Stimulated activated CD8-positive, alpha-beta memory T cell treated with anti-CD3 and anti-CD28 coated beads, Interleukin-2, amount 100 ng/mL, for 1 hour (primary cell): ENCODE measurements at places on chromosomes 16 and 17.
A peak's percentile ranks its signal among the peaks of the same experiment; 100 is the strongest.

DNA sequence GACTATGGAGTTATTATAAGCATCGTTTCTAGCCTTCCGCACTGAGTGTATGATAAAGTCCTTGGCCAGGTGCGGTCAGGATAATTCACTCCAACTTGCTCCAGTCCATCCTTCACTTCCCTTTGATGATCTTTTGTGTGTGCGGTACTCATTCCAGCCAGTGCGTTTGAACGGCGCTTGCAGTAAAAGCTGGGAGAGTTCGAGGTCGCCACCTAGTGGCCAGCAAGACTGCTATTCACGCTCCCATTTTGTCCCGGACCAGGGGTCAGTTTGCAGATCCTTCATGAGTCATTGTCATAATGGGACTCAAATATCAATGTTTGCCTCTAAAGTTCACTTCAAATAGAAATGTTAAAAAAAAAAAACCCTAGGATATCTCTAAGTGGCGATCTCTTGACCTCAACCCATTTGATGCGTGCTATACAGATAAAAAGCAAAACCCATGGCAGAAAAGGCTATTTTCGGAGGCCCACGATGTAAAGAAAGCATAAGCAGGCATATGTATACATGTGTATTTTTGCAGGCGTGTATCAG is 417.1 kb downstream of the TMEM114 start:
- DNase-seq = no peak

DNA sequence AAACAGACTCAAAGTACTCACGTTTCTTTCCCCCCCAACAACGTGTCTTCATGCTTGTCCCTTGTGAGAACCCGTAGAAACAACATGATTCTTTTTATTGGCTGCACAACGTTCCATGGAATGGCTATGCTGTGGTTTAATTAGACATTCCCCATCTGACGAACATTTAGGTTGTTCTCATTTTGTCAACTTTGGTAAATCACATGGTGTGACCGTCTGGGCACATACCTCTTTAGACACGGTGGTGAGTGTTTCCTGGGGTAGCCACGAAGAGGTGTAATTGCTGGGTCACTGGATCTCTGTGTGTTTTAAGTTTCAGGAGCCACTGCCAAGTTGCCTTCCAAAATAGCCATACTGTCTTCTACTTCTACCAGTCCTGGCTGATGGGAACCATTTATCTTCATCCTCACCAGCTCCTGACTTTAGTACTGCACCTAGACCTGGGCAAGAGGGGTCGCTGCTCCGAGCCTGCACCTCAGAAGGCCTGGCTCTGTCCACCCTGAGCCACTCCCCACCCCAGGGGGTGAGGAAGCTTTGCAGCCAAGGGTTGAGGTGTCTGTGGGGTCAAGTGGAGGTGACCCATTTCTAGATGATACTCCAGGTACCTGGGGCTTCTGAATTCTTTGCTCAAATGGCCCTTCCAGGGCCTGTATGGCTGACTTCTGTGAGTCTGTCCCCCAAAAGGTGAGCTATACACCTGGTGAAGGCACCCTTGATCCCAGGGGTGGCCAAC is 84.7 kb downstream of the IRX5 start:
- no peak for DNase-seq

DNA sequence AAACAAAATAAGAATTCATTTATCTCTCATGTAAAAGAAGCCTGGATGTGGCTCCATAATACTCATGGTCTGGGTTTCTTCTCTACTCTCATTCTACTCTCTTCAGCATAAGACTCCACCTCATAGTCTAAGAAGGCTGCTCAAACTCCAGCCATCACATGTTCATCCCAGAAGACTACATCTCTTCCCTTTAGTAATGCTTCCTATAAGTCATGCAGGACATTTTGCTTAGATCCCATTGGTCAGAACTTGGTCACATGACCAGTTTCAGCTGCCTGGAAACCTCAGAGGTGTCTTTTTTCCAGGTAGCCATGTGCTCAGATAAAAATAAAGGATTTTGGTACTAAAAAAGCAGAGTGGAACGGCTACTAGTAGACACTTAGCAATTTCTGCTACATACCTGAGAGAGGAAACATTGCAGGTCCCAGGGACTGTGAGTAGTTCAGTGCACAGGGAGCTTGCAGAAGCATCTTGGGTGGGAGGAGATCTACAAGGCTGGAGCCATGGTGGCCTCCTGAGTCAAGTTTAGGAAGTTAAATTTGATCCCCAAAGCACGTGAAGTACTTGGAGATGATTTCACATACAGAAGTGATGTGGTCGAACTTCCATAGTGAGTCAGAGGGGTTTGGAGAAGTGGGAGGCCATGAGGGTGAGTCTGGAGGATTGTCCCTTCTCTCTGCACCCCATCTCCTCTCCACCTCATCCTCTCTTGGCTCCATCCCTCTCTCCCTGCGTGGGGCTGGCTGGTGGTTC is 110.2 kb downstream of the CCDC182 start:
- no peak for DNase-seq

- DNase-seq = no peak
These were observed 7.9 kb downstream of the SOCS1 start for GRCh38 chr16:11248133-11248532.

DNA sequence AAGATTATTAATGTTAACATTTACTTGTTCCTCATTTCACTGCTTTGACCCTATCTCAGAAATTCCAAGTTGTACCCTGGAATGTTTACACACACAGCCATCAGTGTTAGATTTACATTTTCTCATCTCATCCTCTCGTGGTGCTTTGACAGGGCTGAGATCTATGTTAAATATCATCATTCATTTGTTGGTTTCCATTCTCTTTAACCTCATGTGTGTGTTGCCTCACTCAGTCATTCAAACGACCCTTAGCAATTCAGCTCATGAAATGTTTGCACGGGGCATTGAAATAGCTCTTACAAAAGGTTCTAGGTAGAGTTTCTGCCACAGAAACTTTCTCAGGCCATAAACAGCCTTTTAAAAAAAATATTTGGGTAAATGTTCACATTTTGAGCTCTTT is 369.6 kb upstream of the MAF start:
- no peak for DNase-seq

- DNase-seq = no peak
These were observed at the start of gene HS3ST3A1 for GRCh38 chr17:13601776-13602551. Gene HS3ST3A1 (minus strand): TSS chr17:13601929. CDS start chr17:13601129, 800 bp downstream.

GRCh38 chr16:1887711-1888354 is 15.9 kb upstream of the MEIOB start:
- no peak for DNase-seq

- DNase-seq = no peak
These were observed 949 bp upstream of the SPAG7 start for GRCh38 chr17:4968486-4969046.

DNA sequence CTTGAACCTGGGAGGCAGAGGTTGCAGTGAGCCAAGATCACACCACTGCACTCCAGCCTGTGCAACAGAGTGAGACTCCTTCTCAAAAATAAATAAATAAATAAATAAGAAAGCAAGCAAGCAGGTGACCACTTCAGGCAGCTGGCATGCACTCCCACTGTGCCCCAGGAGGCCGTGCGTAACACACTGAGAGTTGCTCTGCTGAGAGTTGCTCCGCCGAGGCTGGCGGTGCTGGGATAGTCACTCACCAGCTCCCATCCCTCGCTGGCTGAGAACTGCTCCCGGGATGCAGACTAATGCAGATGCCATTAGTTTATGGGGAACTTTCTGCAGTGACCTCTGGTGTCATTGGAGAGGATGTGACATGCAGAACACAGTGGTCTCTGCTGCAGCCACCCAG is 105.7 kb upstream of the PLCG2 start:
- DNase-seq = no peak

GRCh38 chr17:59538195-59538909 is 27.1 kb upstream of the DHX40 start:
- DNase-seq = no peak

DNA sequence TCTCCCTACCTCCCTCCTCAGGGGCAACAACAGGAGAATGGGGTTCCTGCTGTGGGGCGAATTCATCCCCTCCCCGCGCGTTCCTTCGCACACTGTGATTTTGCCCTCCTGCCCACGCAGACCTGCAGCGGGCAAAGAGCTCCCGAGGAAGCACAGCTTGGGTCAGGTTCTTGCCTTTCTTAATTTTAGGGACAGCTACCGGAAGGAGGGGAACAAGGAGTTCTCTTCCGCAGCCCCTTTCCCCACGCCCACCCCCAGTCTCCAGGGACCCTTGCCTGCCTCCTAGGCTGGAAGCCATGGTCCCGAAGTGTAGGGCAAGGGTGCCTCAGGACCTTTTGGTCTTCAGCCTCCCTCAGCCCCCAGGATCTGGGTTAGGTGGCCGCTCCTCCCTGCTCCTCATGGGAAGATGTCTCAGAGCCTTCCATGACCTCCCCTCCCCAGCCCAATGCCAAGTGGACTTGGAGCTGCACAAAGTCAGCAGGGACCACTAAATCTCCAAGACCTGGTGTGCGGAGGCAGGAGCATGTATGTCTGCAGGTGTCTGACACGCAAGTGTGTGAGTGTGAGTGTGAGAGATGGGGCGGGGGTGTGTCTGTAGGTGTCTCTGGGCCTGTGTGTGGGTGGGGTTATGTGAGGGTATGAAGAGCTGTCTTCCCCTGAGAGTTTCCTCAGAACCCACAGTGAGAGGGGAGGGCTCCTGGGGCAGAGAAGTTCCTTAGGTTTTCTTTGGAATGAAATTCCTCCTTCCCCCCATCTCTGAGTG is 5.9 kb upstream of the LASP1NB start:
- no peak for DNase-seq

- no peak for DNase-seq
These were observed 36.4 kb downstream of the CDK5R1 start for GRCh38 chr17:32523017-32523680.

DNA sequence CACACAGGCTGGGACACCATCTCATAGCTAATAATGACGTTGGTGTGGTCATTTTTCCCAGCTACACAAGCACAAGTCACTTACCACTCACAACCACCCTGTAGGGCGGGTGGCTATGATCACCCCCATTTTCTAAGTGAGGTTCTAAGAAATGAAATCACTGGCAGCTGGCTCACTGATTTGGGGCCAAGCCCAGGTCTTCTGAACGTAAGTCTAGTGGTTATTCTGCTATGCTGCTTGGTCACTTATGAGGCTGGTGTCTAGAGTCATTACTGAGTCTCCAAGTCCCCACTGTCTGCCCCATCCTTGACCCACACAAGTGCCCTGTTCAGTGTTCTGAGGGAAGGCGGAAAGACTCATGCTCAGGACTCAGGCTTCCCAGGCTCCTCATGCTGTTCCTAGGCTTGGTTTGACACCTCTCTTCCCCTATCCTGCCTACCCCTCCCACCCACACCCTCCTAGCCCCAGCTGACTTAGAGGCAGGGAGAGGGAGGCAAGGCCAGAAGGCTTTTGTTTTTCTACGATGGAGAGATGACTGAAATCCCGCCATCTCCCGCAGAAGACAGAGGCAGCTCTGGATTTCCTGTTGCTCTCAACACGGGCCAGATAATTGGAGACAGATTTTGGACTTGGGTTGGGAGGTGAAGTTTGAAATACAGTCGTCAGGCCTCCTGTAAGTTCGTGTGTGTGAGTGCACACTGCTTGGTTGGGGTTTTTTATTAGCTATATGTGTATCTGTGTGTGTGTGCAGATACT is 32.2 kb downstream of the FZD2 start:
- no peak for DNase-seq

DNA sequence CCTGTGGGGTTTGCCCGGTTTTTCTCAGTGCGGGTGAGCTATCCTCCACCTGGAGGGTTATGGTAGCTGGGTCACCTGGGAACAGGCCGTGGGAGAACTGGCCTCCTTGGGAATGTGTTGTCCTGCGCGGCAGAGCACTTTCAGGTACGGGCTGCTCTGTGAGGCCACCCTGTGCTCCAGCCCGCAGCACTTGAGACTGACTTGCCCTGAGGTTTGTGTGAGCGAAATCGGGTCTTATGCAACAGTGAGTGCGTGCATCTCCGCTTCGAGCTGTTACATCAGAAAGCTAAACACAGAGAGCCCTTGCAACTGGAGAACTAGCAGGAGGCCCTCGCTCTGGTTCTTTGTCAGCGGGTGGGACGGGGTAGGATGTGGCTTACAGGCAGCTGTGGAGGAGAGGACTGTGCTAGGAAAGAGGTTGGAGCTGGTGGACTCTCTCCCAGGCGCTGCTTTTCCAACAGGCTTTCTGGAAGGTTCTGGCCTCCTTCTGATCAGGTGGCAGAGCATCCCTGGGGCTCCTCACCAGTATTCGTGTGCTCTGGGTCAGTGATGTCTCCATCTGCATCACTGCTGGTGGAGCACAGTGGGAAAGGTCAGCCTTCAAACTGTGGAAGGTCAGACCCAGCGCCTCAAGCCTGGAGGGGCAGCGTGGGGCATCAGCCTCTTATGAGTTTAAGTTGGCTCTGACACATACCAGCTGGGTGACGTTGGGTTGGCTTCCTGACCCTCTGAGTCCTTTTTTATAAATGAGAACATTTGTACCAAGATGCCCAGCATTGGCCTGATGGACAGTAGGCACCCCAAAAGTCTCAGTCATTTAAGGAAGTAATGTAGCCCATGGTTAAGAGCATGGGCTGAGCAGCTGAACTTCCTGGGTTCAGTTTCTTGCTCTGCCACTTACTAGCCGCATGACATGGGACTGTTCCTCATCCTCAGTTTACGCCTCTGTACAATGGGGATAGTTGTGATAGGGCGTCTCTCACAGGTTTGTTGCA is 76.3 kb downstream of the KSR1 start:
- no peak for DNase-seq

DNA sequence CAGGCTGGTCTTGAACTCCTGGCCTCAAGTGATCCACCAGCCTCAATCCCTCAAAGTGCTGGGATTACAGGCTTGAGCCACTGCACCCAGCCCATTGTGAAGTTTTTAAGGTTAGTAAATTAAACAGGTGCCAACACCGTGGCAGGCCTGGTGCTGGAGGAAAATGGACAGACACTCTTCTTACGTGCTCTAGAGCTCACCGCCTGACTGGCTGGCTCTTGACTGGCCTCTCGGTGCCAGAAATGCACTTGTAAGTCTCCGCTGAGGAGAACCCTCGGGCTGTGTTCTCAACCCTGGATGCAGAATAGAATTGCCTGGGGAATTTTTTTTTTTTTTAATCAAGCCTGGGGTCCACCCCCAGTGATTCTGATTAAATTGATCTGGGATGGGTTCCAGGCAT is 10.3 kb upstream of the HAS3 start:
- DNase-seq = no peak

DNA sequence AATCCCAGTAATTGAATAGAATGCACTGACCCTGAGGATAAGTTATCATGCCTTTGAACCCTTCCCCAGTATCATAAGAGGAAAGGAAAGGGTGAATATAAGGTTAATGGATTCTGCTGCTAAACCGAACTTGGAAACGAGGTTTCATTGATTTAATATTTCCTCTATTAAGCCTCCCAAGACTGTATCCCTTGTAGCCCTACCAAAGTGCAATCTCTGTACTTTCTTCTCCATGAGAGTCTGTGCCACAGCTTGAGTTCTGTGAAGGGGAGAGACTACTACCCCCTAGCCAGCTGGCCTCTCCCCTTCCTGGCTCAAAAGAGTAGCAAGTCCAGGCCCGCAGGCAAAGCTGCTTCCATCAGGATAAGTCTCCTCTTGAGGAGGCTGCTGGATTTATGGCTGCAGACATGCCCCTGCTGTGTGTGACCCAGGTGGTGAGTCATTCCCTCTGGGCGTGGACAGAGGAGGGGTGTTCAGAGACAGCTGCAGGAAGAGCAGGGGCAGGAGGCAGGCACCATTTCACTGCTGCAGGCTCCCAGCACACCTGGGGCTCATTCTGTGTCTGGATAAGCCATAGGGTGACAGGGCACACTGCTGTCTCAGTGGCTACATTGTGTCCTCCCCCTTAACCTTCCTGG is 58.4 kb downstream of the TOM1L2 start:
- DNase-seq = peak; percentile 5

GRCh38 chr17:78951967-78952551 is 26.9 kb upstream of the TIMP2 start:
- no peak for DNase-seq

GRCh38 chr16:35596467-35596866 is 2137.1 kb downstream of the TP53TG3F start:
- no peak for DNase-seq

- DNase-seq = no peak
These were observed 37.1 kb upstream of the MYLK3 start for GRCh38 chr16:46785076-46785845.
